ENCODE measurements at places on chromosomes 3 and 15.

GRCh38 chr3:150874666-150875219, 30.5 kb downstream of the MINDY4B start:
- no peak for DNase-seq

DNA sequence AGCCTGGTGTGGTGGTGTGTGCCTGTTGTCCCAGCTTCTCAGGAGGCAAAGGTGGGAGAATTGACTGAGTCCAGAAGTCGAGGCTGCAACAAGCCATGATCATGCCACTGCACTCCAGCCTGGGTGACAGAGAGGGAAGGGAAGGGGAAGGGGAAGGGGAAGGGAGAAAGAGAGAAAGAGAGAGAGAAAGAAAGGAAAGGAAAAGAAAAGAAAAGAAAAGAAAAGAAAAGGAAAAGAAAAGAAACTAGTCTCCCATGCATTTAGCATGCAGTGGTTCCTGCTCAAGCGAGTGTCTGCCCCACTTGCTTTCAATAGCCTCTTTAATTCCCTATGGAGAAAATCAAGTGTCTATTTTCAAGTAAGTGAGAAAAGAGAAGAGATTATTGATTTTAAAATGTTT, 20.6 kb upstream of the CAPN7 start:
- DNase-seq: no peak

- DNase-seq: no peak
Measured at GRCh38 chr3:33003308-33003707, 51.9 kb downstream of the CCR4 start.

- no peak for DNase-seq
Measured at GRCh38 chr3:65026151-65026550, 338.4 kb upstream of the ADAMTS9 start.

GRCh38 chr15:46251903-46252302, 617.1 kb downstream of the SQOR start:
- DNase-seq: no peak

All from T-helper 17 cell (primary cell).